Activated T-helper 1 cell treated with anti-CD3 and anti-CD28 coated beads, Interleukin-2, amount 50 U/mL, for 16 hours (primary cell): ENCODE measurements at places on chromosomes 2 and 18.

GRCh38 chr2:168179592-168179991, 67.8 kb downstream of the STK39 start:
- DNase-seq: no peak

DNA sequence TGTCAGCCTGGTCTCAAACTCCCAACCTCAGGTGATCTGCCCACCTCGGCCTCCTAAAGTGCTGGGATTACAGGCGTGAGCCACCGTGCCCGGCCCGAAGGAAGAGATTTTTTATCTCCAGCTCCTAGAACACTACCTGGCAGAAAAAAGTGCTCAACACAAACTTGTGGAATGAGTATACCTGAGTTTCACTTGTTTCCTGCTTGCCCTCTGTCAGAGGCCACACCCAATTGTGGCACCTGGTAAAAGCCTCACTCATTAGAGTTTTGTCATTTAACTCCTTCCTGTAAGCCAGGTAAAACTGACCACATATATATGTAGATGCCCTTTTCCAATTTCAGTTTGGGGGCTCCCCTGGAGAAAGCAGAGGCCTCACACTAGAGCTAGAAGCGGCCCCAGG, 42.2 kb upstream of the RTN4 start:
- no peak for DNase-seq

- DNase-seq: no peak
These were observed 22.4 kb upstream of the KCNK3 start for GRCh38 chr2:26670171-26670570.

- DNase-seq: no peak
These were observed 371.9 kb downstream of the RIT2 start for GRCh38 chr18:42743373-42744138.

GRCh38 chr2:207164006-207164831, 1.5 kb downstream of the KLF7 start:
- DNase-seq: no peak

DNA sequence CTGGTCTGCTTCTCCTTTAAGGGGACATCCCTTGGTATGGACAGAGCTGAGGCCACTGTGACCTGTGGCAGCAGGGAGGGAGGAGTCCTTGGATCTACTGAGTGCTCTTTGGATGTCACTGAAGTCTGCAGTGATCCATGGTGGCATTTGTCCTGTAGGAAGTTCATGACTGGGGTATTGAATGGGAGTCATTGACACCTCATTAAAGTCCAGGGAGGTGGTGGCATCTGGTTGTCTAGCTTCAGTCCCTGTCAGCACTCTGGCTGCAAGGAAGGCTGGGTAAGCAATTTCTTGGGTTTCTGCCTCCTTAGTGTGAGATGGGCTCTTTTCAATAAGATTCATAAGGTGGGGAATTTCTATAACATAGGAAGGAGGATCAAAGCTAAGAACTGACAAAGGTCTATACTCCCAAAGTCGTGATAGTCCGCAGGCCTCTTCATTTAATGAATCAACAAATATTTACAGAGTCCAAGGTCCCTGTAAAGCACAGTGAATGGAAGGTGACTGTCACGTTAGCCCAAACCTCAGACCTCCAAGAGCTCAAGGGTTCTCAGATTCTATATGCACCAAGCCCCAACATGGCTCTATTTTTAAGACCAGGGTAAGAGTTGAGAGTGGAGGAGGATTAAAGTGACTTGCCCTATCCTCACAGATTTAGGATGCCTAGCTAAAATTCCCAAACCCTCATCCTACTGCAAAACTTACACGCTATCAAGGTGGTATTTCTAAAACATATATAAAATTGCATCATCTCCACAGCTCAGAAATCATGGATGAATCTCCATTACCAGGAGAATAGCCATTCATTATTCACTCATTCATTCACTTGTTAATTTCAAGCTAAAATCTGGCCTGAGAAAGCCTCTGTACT, 40.2 kb downstream of the THNSL2 start:
- no peak for DNase-seq

DNA sequence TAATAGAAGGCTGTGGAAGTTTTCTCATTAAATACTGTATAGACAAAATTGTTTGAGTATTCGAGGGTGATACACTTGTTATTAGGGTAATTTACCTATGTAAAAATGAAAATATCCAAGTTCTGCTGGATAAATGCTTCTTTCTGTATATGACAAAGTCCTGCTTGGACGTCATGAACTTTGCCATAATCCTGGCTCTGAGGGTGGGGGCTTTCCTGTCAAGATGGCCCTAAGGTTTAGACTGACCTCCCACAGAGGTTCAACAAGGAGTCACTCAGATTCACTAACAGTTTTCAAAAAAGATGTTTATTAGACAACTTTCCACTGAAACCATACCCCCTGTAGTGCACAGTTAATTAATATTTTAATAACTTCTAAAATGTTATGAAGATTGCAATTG, 52.5 kb upstream of the NABP1 start:
- no peak for DNase-seq
